Transverse colon (tissue), 4 donors: ENCODE measurements at places on chromosomes 2 and 18. TPM values are rescaled to one million over a fixed set of nuclear protein-coding genes. Genes with fewer than 3 reads are reported as not detected.

The NEUROD1 gene
- not detected for total RNA-seq

- DNase-seq = no peak
Observed at GRCh38 chr18:23355206-23355605, 97.9 kb upstream of the RIOK3 start.

The SP9 gene
- not detected for total RNA-seq

DNA sequence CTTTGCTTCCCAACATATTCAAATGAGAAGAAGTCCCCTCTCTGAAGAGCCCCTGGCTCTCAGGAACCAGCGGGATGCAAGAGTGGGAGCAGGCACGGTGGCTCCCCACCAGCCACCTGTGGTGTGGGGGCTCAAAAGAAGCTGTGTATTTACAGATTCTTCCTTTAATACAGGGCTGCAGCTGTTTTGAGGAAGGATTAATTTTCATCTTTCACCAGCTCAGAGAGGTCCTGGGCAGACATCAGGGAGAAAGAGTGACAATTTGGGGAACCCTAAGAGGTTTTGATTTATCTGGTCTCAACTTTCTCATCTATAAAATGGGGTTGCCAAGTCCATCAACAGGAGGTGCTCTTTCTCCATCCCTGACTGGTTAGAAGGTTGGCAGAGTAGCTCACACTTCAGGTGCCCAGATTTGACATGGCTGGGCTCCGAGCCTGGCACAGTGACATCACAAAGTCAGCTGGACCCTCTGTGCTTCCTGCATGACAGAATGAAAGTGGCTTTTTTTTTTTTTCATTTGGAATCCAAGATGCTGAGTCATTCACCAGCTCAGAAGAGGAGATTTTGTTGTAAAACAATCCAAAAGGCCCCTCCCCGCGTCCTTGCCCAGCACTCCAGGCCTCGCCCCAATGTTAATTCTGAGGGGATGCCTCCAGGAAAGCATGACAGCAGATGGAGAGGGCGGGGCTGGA, 15.5 kb upstream of the SIX2 start:
- no peak for DNase-seq

DNA sequence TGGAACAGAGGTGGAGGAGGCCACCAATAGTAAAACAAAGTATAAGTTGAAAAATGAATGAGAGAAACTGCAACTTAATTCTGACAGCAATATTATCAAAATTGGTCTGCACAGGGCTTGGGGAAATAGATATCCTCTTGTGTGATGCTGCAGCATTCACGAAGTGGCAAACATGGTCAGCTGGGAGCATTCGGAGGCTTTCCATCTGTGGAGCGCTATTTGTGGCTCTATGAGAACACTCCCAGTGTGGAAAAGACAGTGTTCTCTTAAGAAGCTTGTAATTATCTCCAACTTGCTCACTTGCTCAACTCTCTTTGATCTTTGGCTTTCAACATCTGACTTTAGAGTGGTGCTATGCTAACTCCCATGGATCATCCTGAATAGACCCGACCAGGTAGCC, 3.1 kb upstream of the FLACC1 start:
- DNase-seq = no peak

DNA sequence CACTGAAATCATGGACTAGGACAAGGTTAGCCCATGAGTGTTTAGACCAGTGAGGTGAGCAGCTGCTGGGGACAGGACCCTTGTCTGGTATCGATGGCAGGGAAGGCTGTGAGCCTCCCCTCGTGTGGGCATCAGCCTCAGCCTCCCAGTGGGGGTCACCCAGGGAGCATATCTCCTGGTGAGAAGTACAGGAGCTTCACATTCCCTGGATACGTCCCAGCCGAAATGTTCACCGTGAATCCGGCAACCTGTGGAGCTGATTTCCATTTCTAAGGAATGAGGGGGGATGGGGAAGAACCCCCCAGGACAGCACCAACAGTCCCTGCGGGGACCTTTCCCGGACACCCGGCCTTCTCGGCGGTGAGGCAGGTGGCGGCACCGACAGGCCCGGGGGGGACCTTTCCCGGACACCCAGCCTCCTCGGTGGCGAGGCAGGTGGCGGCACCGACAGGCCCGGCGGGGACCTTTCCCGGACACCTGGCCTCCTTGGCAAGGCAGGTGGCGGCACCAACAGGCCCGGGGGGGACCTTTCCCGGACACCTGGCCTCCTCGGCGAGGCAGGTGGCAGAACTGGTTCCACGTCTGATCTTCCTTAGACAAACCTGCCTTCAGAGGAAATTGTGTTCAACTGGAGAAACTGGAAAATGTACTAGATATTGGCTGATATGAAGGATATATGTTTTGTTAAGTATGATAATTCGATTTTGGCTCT, 21.2 kb downstream of the RTP5 start:
- no peak for DNase-seq

DNA sequence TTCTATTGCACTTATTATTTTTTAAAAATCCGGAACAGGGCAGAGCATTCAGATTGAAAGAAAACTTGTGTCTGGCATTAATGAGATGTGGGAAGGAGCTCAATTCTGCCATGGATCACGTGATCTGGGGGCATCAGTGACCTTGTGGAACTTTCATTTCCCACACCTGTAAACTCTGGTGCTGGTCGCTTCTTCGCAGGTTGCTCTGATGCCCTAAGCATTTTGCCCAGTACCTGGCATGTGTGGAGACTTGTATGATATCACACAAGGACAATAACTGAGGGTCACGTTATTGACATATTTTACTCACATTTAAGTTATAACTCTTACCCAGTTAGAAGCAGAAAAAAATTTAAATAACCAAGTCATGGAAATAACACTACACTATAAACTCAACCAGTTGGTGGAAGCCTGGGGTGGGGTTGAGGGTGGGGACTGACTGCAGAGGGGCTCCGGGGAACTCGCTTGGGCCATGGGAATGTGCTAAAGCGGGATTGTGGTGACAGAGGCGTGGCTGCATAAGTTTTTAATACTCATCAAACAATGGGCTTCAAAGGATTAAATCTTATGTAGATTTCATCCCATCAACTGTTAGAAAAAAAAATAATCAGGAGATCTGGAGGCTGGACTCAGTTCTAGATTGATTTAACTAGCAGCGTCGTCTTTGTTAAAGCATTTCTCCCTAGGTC, 36.5 kb downstream of the ST3GAL5 start:
- DNase-seq = no peak

- no peak for DNase-seq
Observed at GRCh38 chr2:46066601-46067000, 230.6 kb upstream of the EPAS1 start.

DNA sequence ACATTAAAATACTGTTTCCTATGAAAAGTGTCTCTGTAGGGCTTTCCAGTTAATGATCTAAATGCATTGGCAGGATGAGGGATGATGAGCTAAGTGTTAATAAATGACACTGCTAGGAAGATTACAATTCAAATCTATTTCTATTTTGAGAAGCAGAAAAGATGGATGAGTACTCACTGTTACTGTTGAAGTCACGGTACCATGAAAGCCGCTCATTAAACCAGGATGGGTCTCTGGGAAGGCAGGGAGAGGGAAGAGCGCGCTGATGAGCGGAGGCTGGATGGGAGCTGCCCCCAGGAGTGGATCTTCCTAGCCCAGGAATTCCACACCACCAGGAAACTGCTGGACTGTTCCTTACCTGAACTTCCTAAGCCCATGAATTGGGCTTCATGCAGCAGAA, 27.1 kb upstream of the TXNDC2 start:
- DNase-seq = no peak

GRCh38 chr2:140683658-140684057, 1447.2 kb downstream of the LRP1B start:
- no peak for DNase-seq

The CD207 gene
- total RNA-seq = not detected

The SNX17 gene
- total RNA-seq = 70.3 TPM

The FASTKD2 gene
- total RNA-seq = 24.9 TPM

DNA sequence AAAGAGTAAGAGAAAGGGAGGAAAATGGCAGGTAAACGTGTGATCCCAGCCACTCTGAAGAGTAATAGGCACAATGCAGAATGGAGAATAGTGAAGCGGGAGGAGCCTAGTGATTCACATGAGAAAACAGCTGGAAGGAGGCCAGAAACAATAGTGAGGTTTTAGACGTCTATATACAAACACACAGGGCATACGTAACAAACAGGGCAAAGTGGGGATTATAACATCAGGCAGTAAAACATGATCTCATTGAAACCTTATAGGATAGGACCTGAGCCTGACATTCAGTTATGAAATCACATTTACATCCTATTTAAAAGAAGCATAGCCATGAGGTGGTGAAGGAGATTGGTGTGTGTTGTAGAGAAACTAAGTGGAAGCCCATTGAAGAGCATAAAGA, 33.0 kb upstream of the GATA6 start:
- DNase-seq = no peak

The TMEM247 gene
- total RNA-seq = not detected

The ALPG gene
- total RNA-seq = not detected

The FBXO41 gene
- 3.2 TPM for total RNA-seq

DNA sequence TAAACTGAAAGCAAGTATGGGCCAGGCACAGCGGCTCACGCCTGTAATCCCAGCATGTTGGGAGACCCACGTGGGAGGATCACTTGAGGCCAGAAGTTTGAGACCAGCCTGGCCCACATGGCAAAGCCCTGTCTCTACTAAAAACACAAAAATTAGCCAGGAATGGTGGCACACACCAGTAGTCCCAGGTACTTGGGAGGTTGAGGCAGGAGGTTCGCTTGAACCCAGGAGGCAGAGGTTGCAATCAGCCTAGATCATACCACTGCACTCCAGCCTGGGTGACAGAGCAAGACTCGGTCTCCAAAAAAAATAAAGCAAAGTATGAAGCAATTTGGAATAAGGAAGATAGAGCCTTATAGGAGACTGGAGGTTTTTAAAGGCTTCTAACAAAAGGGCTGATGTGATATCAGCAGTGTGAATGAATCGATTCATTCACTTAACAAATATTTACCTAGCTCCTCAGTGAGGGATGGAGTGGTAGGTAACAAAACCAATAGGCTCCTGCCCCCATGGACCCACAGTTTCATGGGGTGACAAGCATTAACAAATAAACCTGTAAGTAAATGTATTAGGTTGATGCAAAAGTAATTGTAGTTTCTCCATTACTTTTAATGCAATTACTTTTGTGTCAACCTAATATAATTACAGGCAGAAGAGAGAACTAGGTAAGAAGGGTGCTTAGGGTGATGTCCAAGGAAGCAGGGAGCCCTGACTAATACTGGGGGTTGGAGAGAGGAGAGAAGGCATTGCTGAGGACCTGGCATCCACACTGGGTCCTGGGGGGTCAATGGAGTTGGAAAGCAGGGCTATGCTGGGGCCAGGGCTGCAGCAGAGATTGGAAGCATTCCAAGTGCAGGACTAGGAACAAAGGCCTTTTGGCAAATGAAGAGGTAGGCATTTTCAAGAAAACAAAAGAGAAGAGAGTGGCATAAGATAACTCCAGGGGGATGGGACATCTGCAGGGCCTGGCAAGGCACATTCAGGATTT, 195.4 kb upstream of the ARL4C start:
- DNase-seq = no peak

DNA sequence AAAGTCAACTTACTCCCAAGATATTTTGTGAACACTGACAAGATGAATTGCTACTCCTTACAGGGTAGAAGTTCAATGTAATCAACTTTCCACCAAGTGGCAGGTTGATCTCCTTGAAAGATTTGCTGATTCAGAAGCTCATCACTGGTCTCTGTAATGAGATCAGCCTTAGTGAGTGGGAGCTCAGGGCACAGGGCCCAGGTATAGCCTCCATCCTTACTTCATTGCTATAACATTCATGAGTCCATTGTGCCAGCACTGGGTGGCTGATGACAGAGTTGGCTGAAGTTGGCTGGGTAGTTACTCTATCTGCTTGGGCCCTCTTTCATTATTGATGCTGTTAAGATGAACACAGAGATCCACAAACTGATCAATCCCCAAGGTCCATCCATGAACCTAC, 379.0 kb downstream of the IRS1 start:
- no peak for DNase-seq

The DYNC1I2 gene
- total RNA-seq = 90.9 TPM

DNA sequence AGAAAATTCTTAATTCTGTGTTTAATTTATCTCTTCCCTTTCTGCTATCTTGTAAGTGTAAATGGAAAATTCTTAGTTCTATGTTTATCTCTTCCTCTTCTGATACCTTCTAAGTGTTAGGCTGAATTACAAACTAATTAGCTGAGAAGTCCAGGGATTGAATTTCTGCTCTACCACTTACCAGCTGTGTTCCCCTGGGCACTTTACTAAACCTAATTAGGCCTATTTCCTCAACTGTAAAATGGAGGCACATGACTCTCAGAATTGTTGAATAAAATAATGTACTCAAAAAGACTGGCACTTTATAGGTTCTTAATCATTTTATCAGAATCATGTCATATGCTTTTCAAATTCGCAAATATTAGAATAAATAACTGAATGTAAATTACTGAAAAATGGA, 146.3 kb downstream of the MAP2 start:
- DNase-seq = no peak

DNA sequence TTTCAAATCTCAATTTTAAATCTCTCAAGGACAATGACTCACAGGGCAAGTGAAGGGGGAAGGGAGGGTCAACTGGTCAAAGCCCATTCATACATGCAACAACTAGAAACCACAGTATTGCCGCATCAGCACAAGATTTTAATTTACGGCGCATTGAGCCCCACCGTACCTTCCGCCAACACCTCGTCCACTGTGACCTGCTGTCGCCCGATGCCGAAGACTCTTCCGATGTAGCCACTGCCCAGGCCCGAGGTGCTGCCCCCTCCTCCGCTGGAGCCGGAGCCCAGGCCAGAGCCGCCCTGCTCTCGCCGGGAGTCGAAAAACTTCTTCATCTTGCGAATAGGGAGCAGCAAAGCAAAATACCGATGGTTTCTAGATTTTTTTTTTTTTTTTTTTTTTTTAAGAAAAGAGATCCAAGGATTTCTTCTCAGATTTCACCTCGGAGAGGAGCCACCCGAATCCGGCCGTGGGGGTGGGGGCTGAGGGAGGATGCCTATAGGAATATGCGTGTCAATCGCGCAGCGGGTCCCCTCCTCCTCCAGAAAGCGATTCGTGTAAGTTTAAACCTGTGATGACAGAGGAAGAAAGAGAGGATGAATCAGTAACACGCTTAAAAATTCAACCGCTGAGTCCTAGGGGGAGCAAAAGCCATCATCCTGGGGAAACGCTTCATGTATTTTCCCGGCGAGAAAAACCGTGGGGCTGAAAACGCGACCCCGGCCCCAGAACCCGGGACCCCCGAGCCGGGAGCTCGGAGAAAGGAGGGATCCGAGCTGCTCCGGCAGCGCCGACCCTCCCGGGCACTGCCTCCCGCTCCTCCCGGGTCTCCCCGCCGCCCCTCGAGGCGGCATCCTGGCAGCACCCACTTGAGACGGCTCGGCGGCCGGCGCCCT, 584 bp downstream of the AAK1 start:
- DNase-seq = peak; percentile 43

GRCh38 chr18:7789856-7790552, 222.9 kb downstream of the PTPRM start:
- no peak for DNase-seq

The SGPP2 gene
- 51.1 TPM for total RNA-seq

The STARD6 gene
- total RNA-seq = not detected

DNA sequence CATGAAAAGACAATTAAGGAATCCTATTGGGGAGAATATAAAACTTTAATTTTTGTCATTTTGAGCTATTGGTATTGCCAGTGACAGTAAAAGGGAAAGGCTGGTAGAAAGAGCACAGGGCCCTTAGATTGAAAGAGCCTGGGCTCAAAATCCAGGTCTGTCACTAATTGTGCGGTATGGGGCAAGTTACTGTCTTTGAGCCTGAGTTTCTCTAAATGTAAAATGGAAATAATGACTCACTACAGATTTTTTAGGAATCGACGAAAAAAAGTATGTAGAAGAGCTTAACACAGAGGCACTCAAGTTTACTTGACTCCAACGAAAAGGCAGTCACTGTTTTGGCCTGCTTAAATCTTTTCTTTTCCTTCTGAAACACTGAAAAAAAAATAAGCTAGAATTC, 7.0 kb downstream of the NDUFV2 start:
- DNase-seq = no peak

- no peak for DNase-seq
Observed at GRCh38 chr2:98952966-98953365, 16.9 kb upstream of the CRACDL start.
